Stimulated activated CD4-positive, alpha-beta T cell treated with anti-CD3 and anti-CD28 coated beads, Interleukin-4, amount 100 ng/mL, for 4 hours (primary cell): ENCODE measurements at places on chromosomes 16 and 17.

DNA sequence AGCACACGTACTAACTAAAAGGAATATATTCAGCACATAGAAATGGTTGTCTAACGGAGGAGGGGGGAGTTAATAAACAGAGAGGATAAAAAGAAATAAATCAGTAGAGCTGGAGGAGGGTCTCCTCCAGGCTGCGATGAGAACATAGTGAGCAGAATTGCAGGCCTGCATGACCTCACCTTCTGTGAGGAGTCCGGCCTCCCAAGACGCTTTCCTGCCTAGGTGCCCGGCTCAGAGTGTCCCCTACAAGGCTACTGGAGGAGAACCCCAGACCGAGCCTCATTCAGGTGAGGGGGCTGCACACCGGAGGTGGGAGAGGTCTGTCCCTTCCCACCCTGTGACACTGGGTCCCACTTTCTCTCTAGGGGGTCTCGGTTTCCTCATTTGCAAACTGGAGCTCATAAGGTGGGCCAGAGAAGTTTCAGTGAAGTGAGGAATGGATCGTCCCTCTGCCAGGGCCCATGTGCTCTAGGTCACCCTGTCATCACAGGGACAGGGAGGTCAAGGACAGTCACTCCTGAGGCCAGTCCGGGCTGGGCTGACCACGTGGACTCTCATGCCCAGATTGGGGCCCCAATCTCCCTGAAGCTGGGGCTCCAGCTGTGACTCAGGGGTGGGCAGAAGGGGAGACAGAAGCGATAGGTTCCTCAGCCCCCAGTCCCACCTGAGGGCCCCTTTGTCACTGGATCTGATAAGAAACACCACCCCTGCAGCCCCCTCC, 3.3 kb upstream of the HBM start:
- no peak for DNase-seq

DNA sequence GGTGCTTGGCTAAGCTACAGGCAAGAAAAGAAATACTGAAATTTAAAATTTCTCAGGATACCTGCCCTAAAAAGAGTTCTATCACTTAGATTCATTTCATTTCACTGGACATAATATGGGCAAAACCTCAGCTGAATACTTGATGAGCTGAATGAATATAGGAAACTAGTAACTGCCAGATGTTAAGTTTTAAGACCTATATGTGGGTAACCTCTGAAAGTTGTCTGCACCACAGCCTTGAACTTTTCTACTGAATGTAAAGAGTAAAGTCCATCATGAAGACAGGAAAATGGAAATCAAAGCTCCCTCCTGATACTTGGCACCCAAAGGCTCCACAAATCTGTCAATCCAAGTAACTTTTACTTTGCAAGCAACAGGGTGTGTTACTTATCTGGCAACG, 50.8 kb downstream of the HIC1 start:
- DNase-seq: no peak

GRCh38 chr17:75225016-75225415, 19.5 kb downstream of the NUP85 start:
- no peak for DNase-seq

DNA sequence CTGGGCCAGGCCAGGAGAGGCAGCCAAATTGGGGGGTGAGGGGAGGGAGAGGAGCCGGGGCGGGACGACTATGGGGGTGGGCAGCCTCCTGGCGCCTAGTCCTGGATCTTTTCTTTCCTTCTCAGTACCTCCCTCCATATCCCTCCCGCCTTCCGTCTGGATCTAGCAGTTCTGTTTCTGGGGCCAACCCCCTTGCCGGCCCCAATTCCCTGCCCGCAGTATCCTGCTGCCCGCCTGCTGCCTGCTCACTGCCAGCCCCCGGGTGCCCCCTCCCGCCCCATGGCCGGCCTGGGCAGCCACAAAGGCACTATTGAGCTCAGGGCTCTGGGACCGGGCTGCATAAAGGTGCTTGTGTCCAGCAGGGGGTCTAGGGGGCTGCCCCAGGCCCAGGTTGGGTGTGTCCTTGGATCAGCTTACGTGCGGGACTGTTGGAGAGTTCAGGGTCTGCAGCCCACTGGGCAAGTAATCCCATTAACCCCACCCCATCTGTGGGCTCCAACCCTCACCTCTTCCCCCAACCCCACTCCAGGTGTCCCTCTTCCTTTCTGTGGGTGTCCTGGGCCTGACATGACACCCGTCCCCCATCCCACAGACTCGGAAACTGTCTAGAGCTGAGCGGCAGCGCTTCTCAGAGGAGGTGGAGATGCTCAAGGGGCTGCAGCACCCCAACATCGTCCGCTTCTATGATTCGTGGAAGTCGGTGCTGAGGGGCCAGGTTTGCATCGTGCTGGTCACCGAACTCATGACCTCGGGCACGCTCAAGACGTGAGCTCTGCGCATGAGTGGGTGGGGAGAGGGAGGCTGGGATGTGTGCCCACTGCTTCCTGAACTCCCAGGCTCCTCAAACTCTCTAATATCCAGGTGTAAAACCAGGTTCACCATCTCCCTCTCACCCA, 2.0 kb downstream of the WNK4 start:
- no peak for DNase-seq

GRCh38 chr17:1630662-1631061, 2.0 kb upstream of the SLC43A2 start:
- DNase-seq: no peak

DNA sequence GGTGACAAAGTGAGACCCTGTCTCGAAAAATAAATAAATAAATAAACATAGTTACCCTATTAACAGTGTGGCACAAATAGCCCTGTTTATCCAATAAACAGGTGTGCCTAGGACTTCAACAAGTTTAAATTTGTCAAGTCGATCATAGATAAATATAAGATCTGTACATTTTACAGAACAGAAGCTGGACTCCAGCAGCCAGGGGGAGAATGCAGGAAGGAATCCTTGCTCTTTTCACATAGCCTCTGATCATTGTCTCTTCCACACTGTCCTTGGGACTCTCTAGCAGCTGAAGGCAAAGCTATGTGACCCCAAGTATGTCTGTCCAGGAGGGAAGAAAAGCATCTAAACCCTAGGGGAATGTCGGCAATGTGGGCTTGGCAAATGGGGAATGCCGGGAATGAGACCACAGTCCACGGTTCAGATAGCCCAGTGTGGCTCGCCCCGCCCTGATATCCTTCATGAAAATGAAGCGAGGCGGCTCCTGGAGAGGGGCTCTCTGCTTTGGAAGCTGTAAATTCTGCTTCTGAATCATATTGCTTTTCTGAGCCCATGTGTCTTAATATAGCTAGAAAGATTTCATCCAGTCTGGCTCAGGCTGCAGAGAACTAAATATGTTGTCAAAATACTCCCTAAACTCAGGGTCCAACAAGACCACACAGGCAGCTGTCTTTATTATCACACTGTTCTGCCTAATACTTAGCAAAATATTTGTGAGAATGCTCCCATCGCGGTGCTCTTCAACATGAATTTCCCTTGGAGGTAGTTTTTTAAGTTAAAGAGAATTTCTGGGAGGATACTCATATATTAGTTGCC, 24.9 kb upstream of the GRB2 start:
- no peak for DNase-seq

- no peak for DNase-seq
Measured at GRCh38 chr17:62676952-62677596, 49.6 kb downstream of the MRC2 start.

DNA sequence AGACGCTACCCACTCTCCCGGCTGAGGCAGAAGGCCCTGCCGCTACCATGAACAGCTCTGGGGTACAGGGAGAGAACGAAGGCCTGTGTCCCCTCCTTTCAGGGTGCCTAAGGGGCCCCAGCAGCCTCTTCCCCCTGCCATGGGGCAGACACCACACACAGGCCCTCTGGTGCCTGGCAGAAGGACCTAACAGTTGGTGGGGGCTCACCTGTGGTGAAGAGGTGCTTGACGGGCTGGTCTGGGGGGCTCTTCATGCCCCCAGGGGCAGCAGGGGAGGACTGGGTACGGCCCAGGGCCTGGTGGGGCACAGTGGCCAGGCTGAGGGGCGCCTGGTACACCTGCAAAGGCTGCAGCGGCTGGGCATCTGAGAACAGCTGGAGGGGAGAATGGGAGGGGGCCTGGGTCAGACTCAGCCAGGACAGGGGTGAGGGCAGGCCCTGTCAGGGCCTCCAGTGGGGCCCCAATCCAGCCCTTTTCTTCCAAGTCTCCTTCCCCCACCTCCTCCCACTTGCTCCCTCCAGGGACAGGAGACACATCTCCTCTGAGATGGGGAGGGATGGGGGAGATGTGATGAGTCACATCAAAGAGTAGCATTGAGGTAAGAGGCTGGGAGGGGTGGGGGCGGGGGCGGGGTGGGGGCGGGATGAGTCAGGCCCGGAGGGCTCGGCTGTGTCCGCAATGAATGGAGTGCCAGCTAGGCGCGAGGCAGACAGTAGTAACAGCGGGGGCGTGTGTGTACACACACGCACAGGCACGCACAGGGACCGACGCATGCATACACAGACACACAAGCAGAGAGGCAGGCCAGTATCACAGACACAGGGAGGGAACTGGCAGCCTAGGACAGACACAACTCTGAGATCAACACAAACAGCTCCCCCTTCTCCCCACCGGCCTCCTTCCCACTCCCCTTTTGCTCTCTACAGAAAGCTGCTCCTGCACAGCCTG, 16.1 kb downstream of the G6PC3 start:
- peak; percentile 64 for DNase-seq

DNA sequence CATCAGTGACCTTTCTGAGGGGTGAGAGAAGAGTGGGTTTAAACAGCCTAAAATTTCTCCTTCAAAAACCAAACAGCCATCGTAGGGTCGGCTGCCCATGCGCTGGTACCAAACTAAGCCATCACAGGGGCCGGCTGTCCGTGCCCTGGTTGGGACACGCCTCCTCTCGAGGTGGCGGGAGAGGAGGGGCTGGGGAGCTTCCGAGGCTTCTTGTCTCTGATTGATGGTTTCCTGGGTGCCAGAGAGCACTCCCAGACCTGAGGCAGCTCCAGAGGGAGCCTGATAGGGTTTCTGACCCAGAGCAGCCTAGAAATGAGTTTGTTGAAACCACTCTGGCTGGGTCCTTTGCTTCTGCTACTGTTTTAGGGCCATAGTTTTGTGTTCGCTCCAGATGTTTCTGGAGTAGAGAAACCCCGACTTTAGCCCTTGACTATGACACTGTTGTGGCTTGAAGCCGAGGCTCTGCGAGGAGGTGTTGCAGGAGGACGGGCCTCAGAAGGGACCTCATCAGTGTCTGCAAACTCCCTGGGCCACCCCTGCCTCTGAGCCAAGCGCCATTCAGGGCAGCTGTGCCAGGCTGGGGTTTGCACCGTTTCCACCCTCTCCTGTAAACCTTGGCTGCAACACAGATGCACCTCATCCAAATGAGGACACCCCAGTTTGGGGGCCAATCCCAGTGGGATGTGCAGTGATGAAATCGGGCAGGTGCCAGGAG, 6.2 kb downstream of the ZNF276 start:
- no peak for DNase-seq

DNA sequence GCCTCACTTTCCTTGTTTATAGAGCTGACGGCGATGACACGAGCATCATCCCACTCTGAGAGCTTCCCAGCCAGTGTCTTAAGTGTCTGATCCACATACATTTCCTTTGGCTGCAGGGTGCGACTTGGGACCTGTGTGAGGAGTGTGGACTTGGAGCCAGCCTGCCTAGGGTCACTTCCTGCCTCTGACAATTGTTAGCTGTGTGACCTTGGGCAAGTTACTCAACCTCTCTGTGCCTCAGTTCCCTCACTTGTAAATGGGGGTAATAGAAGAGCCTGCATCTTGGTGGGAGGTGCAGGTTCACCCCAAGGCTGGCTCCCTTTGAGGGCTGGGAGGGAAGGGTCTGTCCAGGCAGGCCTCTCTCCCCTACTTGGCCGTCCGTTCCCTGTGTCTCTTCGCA, 27.4 kb upstream of the GSE1 start:
- no peak for DNase-seq
